Left cardiac atrium (tissue), 4 donors: ENCODE measurements at places on chromosomes 1 and 21. TPM values are rescaled to one million over a fixed set of nuclear protein-coding genes. Genes with fewer than 3 reads are reported as not detected.

- no peak for DNase-seq
Measured at GRCh38 chr1:115310581-115311473, 27.2 kb downstream of the NGF start.

- DNase-seq, result no peak
Measured at GRCh38 chr1:210981490-210981889, 152.5 kb downstream of the KCNH1 start.

GRCh38 chr1:51282605-51283004 is 46.5 kb downstream of the RNF11 start:
- DNase-seq, result no peak

DNA sequence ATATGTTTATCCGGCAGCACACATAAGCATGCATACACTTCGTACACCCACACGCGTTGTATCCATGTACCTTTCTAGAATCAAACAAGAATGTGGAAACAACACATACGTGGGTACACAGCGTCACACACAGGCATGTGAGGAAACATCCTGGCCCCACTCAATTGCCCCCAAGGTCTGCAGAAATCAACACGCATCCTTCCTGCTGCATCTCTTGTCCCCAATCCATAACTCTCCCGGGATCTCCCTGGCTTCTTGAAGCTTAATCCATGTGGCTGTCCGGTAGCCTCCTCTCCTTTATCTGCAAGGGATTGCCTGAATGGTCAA is 5.5 kb upstream of the TBX15 start:
- no peak for DNase-seq

DNA sequence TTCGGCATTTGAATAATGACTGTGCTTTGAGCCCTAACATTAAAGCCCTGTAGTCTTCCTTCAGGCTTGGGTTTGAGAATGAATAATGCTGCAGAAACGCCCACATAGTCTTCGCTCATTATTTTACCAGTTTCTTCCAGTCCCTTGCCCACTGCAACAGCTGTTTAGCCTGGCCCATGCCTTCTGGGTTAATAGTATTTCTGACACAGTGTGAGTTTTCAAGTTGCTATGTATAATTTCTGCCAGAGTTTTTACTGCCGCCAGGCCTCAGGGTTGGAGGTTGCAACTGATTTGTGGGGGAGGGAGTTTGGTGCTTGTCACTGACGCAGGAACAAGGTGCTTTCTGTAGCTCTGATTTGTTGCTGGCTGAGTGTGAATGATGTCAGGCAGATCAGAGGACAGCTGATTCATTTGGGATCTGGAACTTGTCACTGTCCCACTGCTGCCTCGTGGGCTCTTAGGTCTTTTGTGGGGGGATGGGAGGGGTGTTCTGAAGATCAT is 109.8 kb downstream of the MAST2 start:
- peak; percentile 71 for DNase-seq

The HTR6 gene
- total RNA-seq, result not detected

The FAM78B gene
- total RNA-seq, result 11.9 TPM

The TMCC2 gene
- 7.3 TPM for total RNA-seq

The SEMA4A gene
- 2.7 TPM for total RNA-seq
